Activated CD4-positive, alpha-beta memory T cell treated with anti-CD3 and anti-CD28 coated beads for 36 hours (primary cell): ENCODE measurements at places on chromosomes 11 and 22. TPM values are rescaled to one million over a fixed set of nuclear protein-coding genes. Genes with fewer than 3 reads are reported as not detected.

GRCh38 chr11:28836285-28837081 is 728.3 kb downstream of the METTL15 start:
- DNase-seq = no peak

Gene SLC22A12
- total RNA-seq = not detected

DNA sequence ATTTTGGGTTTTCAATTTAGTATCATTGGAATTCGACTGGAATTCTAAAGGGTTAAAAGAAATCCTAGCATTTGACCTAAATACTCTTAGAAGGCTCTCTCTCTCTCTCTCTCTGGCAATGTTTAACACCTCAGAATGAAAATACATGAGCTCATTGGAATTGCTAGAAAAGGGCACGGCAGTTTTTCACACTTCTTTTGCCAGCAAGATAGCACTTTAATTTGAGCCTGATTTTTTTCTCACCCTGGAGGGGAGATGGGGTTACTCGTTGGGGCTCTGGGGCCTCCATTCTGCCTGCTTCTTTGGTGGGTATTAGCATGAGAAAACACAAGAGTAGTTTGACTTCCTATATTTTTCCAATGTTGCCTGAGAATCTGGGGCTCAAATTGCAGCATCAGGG is 22.8 kb upstream of the CLMP start:
- DNase-seq = no peak

Gene OR51E2
- total RNA-seq = not detected

DNA sequence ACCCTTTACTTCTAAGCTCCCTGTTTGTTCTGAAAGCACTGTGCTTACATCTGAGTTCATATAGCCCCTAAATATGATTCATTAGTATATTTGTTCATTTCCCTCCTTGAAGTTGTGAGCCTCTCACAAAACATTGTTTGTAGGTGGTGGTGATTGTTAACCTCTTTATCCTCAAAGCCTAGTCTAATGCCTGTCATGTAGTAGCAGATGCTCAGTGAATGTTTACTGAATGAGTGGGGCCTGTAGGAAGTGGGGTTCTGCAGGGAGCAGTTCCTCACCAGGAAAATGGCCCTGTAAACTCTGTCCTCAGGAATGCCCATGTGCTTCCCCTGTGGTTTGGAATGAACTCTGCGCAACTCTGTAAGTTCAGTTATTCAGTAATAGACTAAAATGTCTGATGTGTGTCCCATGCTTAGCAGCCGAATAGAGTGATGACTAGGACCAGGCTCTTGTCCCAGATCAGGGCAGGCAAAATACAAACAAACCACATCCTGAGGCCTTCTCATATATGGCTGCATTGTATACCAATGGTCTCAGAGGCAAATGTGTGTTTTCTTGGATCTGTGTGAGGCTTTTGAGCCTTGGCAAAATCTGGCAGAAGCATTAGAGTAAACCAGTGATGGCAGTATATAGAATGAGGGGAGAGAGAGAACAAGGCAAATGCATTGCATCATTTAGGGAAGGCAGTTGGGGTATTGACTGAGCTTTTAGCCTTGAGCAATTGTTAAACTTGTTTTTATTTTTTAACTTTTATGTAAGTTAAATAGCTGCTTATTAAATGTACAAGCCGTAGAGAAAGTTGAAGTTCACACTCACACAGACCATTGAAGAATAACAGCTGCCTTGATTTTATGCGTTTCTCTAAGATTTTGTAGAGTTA is 91.4 kb upstream of the BIRC3 start:
- no peak for DNase-seq

Gene CBL
- total RNA-seq = 31.2 TPM

DNA sequence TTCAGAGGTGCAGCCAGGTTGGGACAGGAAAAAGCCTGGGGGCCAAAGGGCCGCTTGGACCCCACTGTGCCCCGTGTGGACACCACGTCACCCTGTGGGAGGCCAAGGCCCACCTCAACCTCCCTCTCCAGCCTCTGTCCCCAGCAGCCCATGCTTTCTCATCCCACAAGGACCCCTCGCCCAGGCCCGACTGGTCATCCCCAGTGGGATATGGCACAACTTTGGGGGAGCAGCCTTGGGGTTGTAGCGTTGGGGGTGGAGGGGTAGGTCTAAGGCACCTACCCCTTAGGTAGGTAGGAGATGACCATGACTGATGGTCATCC is 44.0 kb downstream of the IGF2 start:
- no peak for DNase-seq

Gene SOX6
- total RNA-seq = not detected

Gene PLAAT4
- 36.3 TPM for total RNA-seq

- no peak for DNase-seq
These were observed 71.2 kb downstream of the PDHX start for GRCh38 chr11:34987617-34988016.

Gene NR1H3
- 14.0 TPM for total RNA-seq

- DNase-seq = no peak
These were observed 12.7 kb downstream of the BAIAP2L2 start for GRCh38 chr22:38097557-38098409.

GRCh38 chr22:36757668-36758211 is 18.2 kb downstream of the IFT27 start:
- DNase-seq = peak; percentile 85

Gene OR51F1
- not detected for total RNA-seq

Gene MOGAT2
- total RNA-seq = not detected

GRCh38 chr11:21896746-21897602 is 295.9 kb upstream of the ANO5 start:
- DNase-seq = no peak

GRCh38 chr11:35145271-35145670 is 6.3 kb downstream of the CD44 start:
- DNase-seq = peak; percentile 85

GRCh38 chr22:23784215-23784732 is 2.5 kb upstream of the SMARCB1 start:
- no peak for DNase-seq

DNA sequence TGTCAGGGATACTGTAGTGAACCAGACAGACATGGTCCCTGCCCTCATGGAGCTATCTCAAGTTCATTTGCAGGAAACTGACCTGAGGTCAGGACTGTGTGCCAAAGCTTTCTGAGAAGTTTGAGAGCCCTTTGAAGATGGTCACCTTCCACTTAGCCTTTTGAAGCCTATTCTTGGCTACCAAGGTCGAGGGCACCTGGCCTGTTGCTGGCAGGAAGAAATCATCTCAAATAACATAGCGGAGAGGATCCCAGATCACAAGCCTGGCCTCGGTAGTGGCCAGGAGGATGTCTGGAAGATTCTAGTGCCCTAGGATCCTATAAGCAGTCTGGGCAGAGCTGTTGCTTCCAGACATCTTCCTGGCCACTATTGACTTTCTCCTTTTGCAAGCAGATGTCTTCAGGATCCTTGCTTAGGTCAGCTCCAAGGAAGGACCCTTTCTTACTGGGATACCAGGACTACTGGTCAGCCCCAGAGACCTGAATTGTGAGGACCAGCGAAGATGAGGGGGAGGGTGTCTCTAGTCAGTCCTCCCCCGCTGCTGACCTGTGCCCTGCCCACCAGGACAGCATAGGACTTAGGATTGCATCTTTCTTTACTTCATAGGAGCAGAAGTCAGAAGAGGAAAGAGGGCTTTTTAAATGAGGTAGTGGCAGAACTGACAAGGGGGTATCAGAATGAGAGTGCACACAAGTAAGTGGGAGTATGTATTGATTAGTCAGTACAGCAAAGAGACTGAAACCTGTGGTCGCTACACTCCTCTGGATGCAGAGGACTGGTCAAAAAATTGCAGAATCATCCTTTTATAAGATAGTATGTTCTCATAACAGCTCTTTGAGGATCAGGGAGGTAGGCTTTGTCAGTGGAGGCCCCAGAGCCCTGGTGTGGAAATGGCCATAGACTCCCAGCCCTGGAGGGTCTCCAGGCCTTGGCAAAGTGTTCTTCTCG is 94.8 kb downstream of the TEAD1 start:
- DNase-seq = no peak

DNA sequence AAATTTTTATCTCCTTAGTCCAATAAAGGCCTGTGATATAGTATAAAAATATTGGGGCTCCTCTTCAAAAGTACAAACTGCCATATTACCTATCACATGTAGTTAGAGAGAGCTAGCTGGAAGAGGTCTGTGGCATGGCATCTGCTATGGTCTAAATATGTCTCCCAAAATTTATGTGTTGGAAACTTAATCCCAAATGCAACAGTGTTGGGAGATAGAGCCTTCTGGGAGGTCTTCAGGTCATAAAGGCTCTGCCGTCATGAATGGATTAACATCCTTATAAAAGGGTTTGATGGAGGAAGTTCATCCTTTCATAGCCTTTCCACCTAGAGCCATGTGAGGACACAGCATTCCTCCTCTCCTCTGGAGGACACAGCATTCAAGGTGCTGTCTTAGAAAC is 105.4 kb downstream of the RELT start:
- no peak for DNase-seq

Gene ZNF280B
- total RNA-seq = 2.4 TPM

DNA sequence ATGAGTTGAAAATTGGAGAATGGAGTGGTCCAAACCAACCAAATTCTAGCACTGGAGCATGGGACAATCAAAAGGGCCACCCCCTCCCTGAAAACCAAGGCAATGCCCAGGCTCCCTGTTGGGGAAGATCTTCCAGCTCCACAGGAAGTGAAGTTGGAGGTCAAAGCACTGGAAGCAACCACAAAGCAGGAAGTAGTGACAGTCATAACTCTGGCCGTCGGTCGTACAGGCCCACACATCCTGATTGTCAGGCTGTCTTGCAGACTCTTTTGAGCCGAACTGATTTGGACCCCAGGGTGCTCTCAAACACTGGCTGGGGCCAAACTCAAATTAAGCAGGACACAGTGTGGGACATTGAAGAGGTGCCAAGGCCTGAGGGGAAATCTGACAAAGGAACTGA is 80.5 kb upstream of the ADSL start:
- DNase-seq = peak; percentile 33

DNA sequence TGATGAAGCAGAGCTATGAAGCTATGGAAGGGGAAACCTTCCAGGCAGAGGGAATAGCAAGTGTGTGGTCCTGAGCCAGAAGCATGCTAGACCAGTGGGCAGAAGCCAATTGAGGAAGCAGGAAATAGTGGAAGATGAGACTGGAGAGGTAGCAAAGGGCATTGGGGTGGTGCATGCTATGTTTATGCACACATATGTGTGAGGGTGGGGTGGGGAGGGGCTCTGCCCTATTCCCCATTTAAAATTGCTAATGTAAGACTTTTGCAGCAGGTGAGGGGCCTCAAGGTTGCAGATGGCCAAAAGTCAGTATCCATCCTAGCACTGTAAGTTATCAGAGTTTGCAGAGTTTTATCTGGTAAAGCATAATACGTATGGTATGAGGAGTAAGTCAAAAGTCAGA is 626.6 kb upstream of the KIRREL3 start:
- DNase-seq = no peak

- DNase-seq = no peak
These were observed 1319.9 kb downstream of the LRRC4C start for GRCh38 chr11:40139536-40139935.

DNA sequence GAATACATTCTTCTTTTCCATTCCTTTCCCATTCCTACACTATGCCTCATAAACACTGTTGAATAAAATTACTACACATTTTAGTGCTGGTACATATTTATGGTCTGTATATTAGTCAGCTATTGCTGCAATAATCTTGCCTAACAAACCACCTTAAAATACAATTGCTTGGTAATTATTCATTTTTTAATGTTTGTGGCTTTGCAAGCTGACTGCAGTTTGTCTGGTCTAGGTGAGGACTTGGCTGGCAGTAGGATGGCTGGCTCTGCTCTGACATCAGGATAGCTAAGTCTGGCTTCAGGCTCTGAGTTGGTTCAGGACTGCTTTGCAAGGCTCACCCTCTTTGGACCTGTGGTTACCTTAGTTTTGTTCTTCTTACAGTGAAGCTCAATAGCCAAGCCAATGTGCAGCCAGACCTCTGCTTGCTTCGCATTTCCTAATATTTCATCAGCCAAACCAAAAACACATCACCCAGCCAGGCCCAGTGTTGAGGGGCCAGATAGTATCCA is 913.4 kb upstream of the RAG2 start:
- DNase-seq = no peak

DNA sequence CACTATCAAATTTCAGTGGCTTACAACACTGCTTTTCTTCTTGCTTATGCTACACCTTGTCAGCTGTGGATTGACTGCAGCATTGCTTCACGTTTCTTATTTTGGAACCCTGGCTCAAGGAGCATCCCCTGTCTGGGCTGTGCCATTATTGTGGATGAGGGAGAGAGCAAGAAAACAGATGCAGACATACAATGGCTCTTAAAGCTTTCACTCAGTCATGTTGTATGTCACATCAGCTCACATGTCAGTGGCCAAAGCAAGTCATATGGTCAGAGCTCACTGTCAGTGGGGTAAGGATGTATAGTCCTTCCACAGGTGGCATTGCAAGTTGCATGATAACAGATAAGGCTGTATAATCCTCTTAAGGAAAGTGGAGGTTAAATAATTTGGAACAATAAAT is 10.0 kb downstream of the ARHGEF12 start:
- no peak for DNase-seq

DNA sequence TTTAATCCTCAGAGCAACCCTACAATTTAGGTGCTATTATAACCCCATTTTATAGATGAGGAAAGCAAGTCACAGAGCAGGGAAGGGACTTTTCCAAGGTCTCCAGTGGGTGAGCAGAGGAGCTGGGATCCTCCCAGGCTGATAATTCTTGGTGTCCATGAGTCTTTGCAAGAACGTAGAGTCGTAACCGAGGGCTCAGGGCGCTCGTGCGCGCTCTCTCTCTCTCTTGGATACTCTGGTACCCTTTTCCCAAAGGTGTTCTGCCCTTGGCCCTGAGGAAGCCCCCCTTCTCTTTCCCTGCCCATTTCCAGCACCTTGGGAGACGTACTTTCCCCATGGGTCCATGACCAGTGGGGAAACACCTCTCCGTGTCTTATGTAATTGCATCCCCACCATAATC is 5.2 kb upstream of the ZP1 start:
- DNase-seq = no peak

DNA sequence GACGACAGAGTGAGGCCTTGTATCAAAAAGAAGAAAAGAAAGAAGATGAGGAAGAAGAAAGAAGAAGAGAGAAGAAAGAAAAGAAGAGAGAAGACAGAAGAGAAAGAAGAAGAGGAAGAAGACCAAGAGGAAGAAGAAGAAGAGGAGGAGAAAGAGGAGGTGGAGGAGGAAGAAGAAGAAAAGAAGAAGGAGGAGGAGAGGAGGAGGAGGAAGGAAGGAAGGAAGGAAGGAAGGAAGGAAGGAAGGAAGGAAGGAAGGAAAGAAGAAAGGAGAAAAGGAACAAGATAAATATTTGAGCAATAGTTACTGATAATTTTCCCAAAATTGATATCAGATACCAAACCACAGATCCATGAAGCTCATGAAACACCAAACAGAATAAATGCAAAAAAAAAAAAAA is 169.7 kb upstream of the TMEM45B start:
- no peak for DNase-seq

Gene UBQLNL
- total RNA-seq = 0.17 TPM
